ENCODE measurements at places on chromosomes 4 and X.

DNA sequence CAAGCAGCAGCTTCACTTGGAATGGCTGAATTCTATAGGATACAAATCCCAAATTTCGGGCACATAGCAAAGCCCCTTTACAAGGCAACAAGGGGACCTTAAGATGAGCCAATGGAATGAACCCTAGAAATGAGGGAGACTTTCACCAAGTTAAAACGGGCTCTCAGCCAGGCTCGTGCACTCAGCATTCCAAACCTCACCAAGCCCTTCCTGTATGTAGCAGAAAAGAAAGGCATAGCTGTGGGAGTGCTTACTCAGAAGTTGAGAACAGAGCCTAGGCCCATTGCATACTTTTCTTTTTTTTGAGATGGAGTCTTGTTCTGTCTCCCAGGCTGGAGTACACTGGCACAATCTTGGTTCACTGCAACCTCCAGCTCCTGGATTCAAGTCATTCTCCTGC is 10.8 kb upstream of the HERC5 start:
- DNase-seq, result no peak

- DNase-seq, result no peak
Measured at GRCh38 chr4:113764720-113765264, 3.3 kb upstream of the CAMK2D start.

DNA sequence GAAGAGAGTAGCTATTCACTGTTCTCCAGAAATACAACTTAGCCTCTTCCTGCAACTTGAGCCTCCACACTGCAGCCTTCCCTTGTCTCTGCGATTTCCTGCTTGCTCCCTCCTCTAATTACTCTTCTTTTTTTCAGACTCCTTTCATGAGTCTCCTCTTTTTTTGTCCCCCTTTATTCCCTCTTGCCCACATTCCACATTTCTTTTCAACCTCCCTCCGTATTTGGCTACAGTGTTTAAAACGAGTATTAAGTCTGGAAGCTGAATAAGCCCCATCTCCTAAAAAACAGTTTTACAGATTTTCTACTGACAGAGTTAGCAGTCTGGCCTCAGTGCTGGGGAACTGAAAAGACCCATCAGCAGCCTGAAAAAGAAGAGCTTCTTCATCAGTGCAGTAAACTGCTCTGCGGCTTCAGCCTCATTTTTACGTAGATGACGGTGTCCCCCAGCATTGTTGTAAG is 141.5 kb downstream of the TENM3 start:
- DNase-seq, result no peak

DNA sequence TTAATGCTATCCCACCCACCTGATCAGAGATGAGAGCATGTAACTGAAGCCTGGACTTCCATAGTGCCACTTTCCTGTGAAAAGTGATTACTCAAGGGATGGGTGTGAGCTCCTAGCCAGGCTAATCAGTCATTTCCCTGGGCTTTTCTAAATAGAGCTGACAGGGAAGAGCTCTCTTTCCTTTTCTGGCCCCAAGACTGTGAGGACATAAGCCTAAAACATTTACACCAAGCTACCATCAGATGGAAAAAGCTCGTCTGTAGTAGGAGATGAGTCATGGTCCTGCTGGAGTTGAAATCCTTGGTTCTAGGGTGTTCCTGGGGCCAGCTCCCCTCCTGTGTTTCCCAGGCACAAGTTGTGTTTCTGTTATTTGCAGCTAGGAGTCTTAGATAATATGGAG is 52.4 kb upstream of the NDP start:
- no peak for DNase-seq

DNA sequence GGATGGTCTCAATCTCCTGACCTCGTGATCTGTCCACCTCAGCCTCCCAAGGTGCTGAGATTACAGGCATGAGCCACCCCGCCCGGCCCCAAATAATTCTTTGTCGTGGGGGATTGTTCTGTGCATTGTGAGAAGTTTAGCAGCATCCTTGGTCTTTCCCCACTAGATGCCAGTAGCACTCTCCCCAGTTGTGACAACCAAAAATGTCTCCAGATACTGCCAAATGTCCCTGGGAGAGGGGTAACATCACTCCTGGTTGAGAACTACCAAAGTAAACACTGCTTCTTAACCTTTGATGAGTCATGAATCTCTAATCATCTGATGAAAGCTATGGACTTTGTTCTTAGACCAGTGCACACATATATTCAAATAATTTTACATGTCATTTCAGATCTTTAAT is 90.7 kb upstream of the BRS3 start:
- no peak for DNase-seq

GRCh38 chr4:22427675-22428074 is 88.2 kb downstream of the ADGRA3 start:
- DNase-seq, result no peak

GRCh38 chr4:726838-727237 is 21.2 kb downstream of the PCGF3 start:
- DNase-seq, result no peak

DNA sequence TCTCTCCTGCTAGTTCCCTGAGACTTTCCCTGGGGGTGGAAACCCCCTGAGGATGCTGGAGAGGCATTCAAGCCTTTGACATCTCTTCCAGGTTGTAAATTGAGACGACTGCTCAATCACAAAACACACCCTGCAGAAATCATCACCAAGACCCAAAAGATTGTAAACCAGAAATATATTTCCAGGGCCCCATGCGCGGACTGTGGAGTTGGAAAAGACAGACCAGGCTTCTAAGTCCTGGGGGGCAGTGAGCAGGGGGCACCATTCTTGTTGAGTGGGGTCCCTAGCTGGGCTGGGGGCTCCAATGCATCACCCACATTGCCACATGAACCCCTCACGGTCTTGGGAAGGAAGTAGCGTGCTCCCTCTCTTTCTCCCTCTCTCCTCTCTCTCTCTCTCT is 87.9 kb upstream of the C4orf50 start:
- DNase-seq, result peak; percentile 69

DNA sequence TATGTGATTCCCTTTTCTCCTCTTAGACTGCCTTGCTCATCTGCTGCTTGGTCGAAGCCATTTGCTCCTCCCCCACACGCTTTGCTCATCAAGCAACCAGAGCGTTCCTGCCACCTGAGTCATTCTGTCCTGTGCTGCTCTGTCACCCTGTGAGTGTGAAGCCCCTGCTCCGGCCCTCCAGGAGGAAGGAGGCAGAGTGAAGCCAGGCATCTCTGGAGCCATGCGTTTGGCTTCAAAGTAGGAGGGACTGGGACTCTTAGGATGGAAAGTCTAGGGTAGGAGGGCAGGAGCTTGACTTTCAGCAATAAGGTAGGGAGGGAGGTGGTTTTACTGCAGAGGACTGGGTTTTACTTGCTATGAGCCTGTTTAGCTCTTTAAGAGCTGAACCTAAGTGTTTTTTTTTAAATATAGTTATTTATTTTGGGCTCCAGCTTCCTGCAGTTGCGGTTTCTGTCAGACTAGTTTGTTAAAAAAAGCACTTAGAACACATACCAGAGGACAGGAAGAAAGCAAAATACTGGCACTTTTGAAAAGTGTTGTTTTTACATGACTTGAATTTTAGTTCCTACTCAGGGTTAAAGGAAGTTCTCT is 63.6 kb downstream of the SPINK2 start:
- DNase-seq, result no peak

DNA sequence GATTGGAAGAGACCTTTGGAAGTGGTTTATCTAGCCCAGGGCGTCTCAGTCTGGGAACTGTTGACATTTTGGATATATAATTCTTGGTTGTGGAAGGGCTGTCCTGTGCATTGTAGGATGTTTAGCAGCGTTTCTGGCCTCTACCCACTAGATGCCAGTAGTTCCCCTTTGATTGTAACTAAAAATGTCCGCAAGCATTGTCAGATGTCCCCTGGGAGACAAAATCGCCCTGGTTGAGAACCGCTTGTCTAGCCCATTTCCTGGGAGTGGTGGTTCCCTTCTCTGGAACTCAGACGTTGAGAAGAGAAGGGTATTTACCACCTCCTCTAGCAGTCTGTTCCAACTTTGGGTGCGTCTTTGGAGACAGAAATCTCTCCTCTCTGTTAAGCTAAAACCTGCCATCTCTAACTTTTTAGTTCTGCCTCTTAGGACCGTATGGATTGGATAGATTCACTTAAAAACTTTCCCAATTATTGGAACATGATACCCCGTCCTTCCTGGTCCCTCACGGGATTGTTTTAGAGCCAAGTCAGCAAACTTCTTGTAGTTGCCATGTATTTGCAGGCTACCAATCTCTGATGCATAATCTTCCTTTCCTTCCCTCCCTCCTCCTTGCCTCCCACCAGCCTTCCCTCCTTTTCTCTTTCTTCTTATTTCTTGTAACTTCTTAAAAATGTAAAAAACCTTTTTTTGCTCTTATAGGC is 13.9 kb downstream of the TMEM165 start:
- no peak for DNase-seq

Measured in posterior vena cava (tissue), 2 donors.